ENCODE measurements at places on chromosomes 12 and 14. TPM values are rescaled to one million over a fixed set of nuclear protein-coding genes. Genes with fewer than 3 reads are reported as not detected.

The MAGOHB gene
- 42.0 TPM for polyA plus RNA-seq

The PTHLH gene
- polyA plus RNA-seq, result not detected

The GNB3 gene
- polyA plus RNA-seq, result not detected

The SLC25A47 gene
- polyA plus RNA-seq, result not detected

The TSPAN19 gene
- polyA plus RNA-seq, result not detected

The TBX3 gene
- not detected for polyA plus RNA-seq

The VRTN gene
- polyA plus RNA-seq, result not detected

The KCNH3 gene
- polyA plus RNA-seq, result 0.15 TPM

The NEMP1 gene
- polyA plus RNA-seq, result 4.3 TPM

Measured in IgD-negative memory B cell (primary cell).